ENCODE measurements at places on chromosomes 3 and 15. TPM values are rescaled to one million over a fixed set of nuclear protein-coding genes. Genes with fewer than 3 reads are reported as not detected.

- DNase-seq, result no peak
Observed at GRCh38 chr15:25175789-25176615, 221.2 kb downstream of the SNRPN start.

SAMD7 gene
- not detected for total RNA-seq

GRCh38 chr15:80893777-80894176 is 95.8 kb downstream of the MESD start:
- DNase-seq, result peak; percentile 88

COPG1 gene
- 371 TPM for total RNA-seq

DNA sequence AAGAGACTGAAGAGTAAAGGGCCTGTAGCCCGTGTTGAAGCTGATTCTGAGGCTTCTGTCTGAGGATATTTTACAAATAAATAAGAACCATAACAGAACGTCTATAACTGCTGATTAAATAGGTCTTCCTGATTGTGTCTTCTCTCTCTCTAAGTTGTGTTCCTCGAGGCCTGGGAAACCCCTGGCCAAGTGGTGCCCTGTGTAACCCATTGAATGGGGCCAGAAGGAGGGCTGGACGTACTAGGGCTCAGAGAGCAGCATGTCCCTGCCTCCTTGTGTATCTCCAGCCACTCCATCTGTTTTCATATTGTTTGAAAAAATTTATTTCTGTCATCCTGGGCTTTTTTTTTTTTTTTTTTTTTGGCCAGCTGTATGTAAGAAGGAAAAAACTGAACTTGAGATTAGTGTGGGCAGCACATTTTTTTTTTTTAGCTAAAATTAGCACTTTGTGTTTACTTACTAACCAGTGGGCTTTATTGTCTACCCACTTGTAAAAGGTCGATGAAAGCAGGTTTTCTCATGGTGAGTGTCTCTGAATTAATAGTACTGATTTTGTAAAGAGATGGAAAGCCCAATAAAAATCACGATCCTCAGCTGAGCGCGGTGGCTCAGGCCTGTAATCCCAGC is 10.7 kb downstream of the DHX30 start:
- DNase-seq, result no peak

- DNase-seq, result no peak
Observed at GRCh38 chr3:25547103-25547502, 117.6 kb downstream of the TOP2B start.

SAMMSON gene
- not detected for total RNA-seq

DNA sequence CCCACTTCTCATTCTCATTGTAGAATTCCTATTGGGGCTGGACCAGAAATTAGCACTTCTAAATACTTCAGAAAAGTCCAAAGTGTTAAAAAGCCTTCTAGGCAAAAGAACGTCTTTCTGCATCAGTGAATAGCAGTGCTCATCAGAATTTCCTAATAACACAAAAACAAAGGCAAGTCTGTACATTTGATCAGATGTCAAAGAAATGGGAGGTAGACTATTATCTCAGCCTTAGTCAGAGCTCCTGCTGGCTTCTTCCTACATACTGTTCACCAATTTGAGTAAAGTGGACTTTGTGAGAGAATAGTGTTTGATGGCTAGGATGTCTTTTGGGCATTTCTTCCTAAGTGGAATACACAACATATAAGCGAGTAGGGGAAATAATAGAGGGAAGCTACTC is 48.7 kb downstream of the FOXB1 start:
- no peak for DNase-seq

DNA sequence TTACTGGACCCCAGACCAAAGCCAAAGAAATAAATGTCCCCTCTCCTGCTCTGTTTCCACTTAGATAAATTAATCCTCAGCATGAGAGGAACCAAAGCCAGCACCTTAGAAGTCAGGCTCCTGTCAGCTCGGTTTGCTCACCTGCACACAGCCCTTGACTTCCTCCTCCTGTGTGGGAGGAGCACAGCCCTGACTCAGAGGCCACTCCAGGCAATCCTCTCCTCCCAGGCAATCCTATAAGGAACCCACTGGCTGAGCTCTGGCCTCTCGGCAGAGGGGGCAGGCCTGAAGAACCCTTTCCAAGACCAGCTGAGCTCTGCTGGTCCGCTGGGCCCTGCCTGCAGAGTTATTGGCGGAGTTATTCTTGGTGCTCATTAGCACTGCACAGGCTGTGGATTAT is 30.8 kb downstream of the LIPC start:
- DNase-seq, result no peak

PLA2G4E gene
- not detected for total RNA-seq

DNA sequence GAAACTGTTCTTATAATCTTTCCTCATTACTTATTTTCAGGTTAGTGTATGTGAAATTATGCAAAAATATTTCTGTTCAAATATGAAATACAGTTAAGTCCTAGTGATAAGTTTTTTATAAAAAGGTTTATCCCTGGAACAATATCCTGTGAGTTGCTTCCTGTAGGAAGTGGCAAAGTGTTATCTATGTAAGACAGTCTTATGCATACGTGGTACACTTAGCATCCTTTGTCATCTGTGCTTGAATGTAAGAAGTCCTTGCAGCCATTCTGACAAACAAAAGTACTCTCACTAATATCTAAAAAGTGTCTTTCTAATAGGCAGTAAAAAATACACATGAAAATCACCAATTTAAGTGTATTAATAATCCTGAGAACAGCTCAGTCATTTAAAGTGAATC is 372.5 kb upstream of the BCHE start:
- no peak for DNase-seq

- DNase-seq, result no peak
Observed at GRCh38 chr3:48594417-48595049, 596 bp downstream of the COL7A1 start.

GRCh38 chr3:19932422-19932821 is 1.6 kb downstream of the EFHB start:
- no peak for DNase-seq

All from fibroblast of the aortic adventitia (primary cell).